Activated naive CD4-positive, alpha-beta T cell treated with anti-CD3 and anti-CD28 coated beads, Interleukin-2, amount 50 U/mL, for 72 hours (primary cell): ENCODE measurements at places on chromosomes 7 and 10. TPM values are rescaled to one million over a fixed set of nuclear protein-coding genes. Genes with fewer than 3 reads are reported as not detected.

LRIT1 gene
- total RNA-seq: not detected

NKX2-3 gene
- total RNA-seq: not detected

OPN4 gene
- not detected for total RNA-seq

PON1 gene
- total RNA-seq: not detected

FANK1 gene
- total RNA-seq: 1.7 TPM

CACNB2 gene
- not detected for total RNA-seq

ANKRD1 gene
- not detected for total RNA-seq

CCDC136 gene
- total RNA-seq: 20.3 TPM

- DNase-seq: no peak
Observed at GRCh38 chr10:62903828-62904227, 87.7 kb upstream of the EGR2 start.

- no peak for DNase-seq
Observed at GRCh38 chr7:123652406-123652805, 3.3 kb upstream of the LMOD2 start.

GRCh38 chr7:111787741-111788140 lies 225.4 kb upstream of the IMMP2L start:
- no peak for DNase-seq

GRCh38 chr7:80634505-80634904 lies 3.9 kb upstream of the CD36 start:
- no peak for DNase-seq

DNA sequence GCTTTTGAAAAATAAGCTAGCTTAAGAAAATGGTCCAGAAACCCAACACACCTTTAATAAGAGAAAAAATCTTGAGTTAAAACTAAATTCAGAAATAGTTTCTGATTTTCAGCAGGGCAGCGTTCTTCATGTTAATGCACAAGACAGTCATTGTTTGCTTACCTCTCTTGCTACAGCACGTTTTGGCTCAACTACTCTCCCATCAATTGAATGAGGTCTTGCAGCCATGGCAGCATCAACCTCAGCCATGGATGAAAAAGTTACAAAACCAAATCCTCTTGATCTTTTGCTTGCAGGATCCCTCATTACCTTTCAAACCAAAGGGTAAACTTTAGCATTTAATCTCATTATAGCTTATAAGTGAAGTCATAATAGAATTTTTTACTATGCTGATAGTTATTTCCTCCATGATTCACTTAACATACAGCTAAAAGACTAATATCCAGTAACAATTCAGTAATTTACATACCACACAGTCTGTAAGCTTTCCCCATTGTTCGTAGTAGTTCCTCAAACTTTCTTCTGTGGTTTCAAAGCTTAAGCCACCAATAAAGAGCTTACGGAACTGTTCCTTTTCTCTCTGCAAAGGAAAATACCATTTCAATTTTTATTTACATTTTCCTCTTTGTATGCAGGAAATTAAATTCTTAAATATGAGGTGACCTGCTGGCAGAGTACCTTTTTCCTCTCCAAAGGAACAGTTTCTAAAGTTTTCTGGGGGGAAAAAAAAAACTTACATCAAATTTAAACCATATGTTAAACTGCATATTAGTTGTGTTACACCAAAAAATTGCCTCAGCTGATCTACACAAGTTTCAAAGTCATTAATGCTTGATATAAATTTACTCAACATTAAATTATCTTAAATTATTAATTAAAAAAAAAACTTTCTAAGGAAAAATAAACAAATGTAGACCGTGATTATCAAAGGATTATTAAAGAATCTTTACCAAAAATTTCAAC lies 3.1 kb downstream of the HNRNPA2B1 start:
- DNase-seq: no peak

DNA sequence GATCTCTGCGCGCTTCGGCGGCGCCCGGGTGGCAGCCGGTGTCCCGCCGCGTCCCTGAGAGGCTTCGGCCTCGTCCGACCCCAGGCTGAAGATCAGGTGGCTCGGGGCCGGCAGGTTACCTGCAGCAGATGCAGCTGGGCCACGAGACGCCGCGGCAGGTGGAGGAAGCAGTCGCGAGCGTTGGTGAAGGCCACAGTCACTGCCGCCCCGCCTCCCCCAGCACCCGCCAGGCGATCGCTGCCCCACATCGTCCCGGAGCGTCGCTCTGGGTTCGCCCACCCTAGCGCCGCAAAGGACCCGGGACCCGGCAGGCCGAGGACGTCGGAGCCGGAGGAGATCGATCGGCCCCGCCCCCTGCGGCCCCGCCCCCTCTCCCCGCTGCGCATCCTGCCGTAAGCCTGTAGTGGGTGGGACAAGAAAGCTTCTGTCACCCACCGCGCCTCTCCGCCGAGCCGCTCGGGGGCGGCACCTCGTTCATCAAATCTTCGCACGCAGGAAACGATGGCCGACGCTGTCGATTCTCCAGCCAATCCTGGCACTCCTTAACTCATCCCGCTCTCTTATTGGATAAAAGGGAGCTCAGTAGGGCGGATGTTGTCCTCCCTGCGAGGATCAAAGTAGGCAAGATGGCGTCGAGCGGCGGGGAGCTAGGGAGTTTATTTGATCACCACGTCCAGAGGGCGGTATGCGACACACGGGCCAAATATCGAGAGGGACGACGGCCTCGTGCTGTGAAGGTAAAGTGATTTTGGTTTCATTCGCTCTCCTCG lies at the start of the genes PEX1 and RBM48:
TSS of gene PEX1 (minus strand) at position 333 of the 770 bp plus-strand sequence. CDS start at position 248, 85 bp downstream.
TSS of gene RBM48 (plus strand) at position 608 of the 770 bp plus-strand sequence. CDS start at position 627, 19 bp downstream.
- peak; percentile 96 for DNase-seq

DNA sequence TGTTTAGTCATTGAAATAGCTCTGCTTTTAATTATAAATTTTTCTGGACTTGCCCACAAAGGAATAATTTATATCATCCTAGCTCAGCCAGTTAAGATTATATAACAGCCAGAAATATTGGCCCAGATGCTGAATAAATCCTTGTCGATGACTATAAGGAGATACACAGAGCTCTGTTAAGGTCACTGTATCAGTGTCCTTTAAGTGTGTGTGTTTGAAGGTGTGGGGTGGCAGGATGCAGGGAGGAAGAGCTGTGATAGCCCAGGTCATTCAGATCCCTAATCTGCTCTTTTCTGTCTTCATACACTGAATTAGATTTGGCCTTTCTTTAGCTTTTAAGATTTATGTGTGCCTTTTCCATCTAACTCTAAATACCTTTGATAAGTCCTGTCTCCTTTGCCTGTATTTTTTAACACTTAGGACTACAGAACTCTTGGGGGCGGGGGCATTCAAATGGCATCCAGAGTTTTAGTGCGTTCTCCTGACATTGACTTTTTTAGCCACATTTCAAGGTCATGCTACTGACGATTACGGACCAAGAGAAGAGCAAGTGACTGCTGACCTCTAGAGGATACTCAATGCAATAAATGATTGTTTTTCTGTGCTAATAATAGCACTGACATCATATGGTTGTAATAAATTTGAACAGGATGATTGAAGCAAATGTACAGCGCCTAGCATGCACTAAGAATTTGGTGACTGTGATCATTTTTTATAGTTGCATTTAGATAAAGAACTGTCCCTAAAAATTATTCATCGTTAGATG lies 172.3 kb downstream of the CACNB2 start:
- no peak for DNase-seq

- no peak for DNase-seq
Observed at GRCh38 chr7:158120316-158120715, 467.3 kb downstream of the PTPRN2 start.

DNA sequence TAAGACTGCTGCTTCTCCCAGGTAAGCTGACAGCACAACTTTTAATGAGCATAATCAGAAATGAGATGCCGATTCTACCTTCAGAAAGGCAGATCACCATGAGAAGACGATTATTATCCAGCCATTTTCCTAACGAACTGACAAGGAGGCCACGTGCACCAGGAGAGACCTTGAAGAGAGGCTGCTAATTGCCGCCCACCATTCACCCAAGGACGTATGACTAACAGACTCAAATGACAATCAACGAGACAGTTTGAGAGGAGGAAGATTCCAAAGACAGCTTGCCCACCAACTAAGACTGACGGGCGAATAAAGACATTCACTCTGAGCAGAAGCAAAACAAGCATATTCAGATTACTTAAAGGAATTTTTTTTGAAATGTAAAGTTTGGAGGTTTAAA lies 301.9 kb upstream of the TAC1 start:
- no peak for DNase-seq

- no peak for DNase-seq
Observed at GRCh38 chr7:146235195-146235594, 118.6 kb downstream of the CNTNAP2 start.

DNA sequence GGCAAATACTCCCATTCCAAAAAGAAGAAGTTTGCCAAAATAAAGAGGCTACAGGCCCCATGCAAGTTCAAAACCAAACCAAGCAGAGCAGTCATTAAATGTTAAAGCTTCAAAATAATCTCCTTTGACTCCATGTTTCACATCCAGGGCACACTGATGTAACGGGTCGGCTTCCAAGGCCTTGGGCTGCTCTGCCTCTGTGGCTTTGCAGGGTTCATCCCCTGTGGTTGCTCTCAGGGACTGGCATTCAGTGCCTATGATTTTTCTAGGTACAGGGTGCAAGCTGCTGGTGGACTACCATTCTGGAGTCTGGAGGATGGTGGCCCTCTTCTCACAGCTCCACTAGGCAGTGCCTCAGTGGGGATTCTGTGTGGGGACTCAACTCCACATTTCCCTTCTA lies 971.6 kb upstream of the MBL2 start:
- no peak for DNase-seq

- DNase-seq: no peak
Observed at GRCh38 chr10:34434119-34434594, 380.9 kb downstream of the PARD3 start.

DNA sequence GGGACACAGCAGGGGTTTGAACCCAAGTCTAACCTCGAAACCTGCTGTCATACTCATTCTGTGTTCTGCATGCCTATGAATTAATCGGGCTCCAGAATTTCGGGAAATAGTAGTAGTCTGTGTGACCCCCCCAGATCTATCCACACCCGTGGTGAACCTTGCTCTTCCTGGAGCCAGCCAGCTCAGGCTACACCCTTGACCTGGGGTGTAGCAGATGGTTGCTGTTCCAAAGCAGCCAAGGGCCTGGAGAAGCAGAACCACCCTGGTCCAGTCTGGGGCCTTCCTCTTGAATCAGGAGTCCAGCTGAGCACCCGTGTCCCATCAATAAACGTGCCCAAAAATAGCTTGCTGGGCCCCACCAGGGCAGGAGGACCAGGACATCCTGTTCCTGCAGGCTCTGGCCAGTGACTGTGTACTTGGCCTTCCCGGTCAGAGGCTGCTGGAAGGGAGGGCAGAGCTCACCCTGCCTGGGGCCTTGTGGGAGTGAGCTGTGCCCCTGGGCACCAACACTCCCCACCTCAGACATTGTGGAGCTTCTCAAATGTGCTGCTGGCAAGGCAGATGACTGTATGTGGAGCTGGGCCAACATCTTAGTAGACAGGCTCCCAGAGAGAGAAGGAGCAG lies 101.2 kb upstream of the ZNF716 start:
- DNase-seq: no peak

GRCh38 chr10:96814264-96814663 lies 17.8 kb upstream of the LCOR start:
- DNase-seq: no peak

DNA sequence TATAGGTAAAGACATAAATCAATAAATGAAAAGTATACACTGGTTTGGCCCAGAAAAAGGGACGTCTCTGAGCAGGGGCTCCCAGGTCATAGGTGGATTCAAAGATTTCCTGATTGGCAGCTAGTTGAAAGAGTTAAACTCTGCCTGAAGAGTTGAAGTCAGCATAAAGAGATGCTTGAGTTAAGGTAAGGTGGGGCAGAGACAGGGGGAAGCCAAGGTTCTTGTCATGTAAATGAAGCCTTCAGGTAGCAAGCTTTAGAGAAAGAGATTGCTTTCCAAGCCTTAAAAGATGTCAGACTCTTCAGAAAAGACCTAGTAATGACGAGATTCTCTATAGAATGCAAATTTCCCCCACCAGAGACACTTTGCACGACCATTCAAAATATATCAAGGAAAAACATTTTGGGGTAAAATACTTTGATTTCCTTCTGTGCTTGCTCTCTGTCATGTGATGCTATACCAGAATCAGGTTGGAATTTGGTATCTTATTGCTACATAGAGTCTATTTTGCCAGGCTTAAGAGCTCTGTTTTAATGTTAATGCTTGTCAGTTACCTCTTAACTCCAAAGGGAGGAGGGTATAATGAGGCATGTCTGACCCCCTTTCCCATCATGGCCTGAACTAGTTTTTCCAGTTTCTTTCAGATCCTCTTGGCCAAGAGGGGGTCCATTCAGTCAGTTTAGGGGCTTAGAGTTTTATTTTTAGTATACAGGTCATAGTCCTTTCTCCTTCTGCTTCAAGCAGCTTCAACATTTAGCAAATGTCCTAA lies 429.6 kb downstream of the ADRA2A start:
- DNase-seq: no peak

GRCh38 chr7:41219276-41219675 lies 483.6 kb downstream of the INHBA start:
- DNase-seq: no peak

DNA sequence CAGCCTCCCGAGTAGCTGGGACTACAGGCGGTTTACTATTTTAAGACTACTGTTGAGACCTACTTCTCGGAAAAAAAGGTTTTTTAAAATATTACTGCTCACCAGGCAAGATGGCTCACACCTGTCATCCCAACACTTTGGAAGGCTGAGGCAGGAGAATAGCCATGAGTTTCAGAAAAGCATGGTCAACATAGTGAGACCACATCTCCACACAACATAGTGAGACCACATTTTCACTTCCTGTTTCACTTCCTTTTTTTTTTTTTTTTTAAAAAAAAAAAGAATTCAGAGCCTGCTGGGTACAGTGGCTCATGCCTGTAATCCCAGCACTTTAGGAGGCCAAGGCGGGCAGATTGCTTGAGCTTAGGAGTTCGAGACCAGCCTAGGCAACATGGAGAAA lies 46.5 kb downstream of the SVOPL start:
- DNase-seq: no peak

DNA sequence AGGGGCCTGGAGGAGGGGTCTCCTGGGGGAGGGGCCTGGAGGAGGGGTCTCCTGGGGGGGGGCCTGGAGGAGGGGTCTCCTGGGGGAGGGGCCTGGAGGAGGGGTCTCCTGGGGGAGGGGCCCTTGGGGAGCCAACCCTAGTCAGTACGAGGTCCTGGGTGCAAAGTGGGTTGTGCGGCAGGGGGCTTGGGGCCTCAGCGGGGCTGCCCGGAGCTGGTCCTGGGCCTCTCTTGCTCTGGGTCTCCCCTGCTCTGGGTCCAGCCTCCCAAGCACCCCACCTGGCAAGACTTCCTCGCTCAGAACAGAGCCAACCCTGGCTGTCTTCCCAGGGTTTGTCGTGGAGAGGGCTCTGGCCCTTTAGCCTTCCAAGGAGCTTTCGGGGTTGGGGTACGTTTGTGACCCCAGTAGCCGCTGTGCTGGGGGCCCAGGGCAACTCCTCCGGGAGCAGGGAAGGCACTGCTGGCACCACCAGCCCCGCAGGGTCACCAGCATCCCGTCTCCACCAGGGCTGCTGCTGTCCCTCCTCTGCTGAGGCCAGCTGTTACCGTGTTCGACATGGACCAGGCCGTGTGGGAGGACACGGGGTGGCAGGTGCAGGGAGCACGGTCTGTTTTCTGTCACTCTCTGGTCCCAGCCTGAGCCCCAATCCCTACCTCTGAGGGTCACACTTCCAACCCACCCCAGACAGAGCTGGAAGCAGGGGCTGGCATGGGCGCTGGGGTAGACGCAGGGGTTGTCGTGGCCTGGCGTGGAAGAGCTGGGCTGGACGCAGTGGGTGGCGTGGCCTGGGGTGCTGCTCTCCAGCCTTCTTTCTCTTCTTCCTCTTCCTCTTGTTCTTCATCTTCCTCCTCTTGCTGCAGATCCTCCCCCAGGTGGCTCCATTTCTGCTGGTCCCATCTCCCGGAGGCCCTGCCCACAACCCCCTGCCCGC lies 22.8 kb downstream of the PWWP2B start:
- DNase-seq: no peak

- DNase-seq: no peak
Observed at GRCh38 chr10:11509036-11509435, 102.4 kb downstream of the USP6NL start.

- no peak for DNase-seq
Observed at GRCh38 chr7:75727881-75728593, 10.7 kb downstream of the HIP1 start.
